ENCODE measurements at places on chromosomes 7 and 10.

- no peak for DNase-seq
These were observed 243.5 kb upstream of the ZNF32 start for GRCh38 chr10:43892062-43892770.

GRCh38 chr7:116153050-116153449 lies 57.3 kb upstream of the TES start:
- no peak for DNase-seq

- no peak for DNase-seq
These were observed 16.5 kb downstream of the CDC123 start for GRCh38 chr10:12212454-12212853.

- no peak for DNase-seq
These were observed 227.1 kb downstream of the KCNMA1 start for GRCh38 chr10:77410523-77410922.

- no peak for DNase-seq
These were observed 56.6 kb upstream of the BET1 start for GRCh38 chr7:94060752-94061151.

DNA sequence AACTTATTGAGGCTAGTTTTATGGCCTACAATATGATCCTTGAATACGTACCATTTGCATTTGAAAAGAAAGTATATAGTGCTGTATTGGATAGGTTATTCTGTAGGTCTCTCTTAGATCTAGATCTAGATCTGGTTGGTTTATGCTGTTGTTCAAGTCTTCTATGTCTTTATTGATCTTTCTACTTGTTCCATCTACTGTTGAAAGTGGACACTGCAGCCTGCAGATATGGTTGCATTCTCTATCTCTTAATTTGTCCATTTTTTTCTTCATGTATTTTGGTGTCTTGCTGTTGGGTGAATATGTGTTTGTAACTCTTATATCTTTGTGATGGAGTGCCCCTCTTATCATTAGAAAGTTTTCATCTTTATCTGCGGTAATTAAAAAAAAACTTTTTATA lies 139.4 kb upstream of the PCDH15 start:
- no peak for DNase-seq

GRCh38 chr7:156778668-156779067 lies 114.3 kb downstream of the LMBR1 start:
- no peak for DNase-seq

- no peak for DNase-seq
These were observed 20.0 kb downstream of the ZNF438 start for GRCh38 chr10:31011665-31012022.

DNA sequence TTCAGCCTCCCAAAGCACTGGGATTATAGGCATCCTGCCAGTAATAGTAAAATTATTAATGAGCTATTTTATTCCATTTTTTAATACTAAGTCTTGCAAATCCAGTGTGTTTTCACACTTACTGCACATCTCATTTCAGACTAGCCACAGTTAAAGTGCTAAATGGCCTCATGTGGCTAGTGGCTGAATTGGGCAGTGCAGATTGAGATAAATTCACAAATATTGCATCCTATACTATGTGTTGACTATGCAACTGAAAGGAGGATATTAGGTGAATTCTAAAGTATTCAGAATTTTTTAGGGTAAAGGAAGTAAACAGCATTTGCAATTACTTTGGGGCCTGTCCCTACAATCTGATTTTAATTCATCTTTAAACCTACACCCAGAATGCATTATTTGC lies 10.2 kb downstream of the APBB1IP start:
- DNase-seq, result no peak

- no peak for DNase-seq
These were observed 203.7 kb downstream of the EBF3 start for GRCh38 chr10:129760416-129760815.

Measured in muscle of arm (tissue), 14 donors.